Stimulated activated CD4-positive, alpha-beta T cell treated with anti-CD3 and anti-CD28 coated beads, Interleukin-1b, Interleukin-23, amount 100 ng/mL, for 48 hours (primary cell): ENCODE measurements at places on chromosomes 16 and 17.

DNA sequence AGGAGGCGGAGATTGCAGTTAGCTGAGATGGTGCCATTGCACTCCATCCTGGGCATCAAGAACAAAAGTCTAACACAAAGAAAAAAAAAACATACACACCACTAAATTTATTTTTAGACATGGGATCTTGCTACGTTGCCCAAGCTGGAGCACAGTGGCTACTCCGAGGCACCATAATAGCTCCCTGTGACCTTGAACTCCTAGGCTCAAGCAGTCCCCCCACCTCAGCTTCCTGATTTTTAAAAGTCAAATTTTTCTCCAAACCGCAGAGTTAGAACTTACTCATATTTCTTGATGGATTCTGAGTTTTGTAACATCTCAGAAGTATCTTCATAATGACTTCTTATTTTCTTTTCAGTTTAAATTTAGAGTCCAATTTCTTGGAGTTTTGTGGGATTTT, 3.4 kb downstream of the CMTM4 start:
- no peak for DNase-seq

GRCh38 chr17:81511554-81511803, 1.1 kb downstream of the ACTG1 start:
- no peak for DNase-seq

DNA sequence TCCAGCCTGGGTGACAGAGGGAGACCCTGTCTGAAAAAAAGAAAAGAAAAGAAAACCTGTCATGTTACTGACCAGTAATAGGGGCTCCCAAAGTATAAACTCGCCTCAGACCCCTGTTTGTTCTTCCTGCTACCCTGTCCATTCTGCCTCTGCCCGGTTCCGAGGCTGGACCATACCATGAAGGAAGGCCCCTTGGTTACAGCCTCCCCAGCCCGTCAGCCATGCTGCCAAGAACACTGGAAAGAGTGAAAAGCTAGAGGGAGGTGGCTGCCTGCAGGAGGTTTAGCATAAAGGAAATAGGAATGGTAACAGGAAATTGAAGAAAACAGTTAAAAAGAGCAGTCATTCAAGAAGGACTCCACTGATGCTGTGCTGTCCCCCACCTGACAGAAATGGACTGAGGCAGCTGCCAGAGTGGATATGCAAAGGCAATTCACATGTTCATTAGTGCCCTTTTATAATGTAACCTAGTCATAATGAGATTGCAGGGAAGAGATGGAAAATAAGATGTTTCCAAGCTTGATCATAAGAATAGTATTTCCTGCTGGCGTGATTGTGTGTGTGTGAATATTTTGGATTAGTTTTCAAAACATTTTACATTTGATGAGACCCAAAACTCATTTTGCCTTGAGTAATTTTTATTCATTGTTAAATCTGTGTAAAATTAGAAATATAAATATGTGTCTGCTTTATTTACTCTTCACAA, 102.6 kb downstream of the GOSR1 start:
- no peak for DNase-seq

- DNase-seq, result no peak
These were observed 765 bp downstream of the MYO18A start for GRCh38 chr17:29179232-29180033.

- peak; percentile 20 for DNase-seq
These were observed 913 bp downstream of the CDIP1 start for GRCh38 chr16:4537376-4538343.

- no peak for DNase-seq
These were observed 30.3 kb upstream of the SRCIN1 start for GRCh38 chr17:38636054-38636453.

DNA sequence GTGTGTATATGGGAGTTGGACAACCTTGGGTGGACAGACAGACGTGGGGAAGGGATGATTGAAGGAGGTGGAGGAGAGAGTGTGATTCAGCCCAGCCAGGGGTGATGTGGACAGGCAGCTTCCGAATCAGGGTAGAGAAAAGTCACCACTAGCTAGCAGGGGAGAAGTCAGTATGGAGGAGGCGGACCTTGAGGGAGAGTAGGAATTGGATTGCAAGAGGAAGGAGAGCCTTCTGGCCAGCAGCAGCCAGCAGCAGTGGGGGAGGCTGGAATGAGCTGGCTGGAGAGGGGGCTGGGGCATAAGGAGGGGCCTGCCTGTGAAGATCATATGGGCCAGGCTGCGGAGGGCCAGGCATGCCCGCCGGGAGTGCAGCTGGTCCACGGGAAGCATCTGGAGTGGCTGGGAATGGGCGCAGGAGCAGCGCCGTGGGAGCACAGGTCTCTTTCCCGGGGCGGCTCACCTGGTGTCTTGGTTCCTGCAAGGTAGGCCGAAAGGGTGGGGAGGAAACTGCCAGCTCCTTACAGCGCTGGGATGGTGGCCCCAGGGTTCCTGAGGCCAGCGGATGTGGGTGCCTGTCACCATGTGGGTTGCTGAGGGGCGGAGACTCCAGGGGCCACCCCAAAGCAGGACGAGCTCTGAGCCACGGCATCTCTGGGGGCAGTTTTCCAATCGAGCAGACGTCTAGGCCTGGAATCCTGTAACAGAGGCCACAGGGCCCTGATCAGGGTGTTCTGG, 235.3 kb downstream of the SEC14L1 start:
- DNase-seq, result peak; percentile 76

DNA sequence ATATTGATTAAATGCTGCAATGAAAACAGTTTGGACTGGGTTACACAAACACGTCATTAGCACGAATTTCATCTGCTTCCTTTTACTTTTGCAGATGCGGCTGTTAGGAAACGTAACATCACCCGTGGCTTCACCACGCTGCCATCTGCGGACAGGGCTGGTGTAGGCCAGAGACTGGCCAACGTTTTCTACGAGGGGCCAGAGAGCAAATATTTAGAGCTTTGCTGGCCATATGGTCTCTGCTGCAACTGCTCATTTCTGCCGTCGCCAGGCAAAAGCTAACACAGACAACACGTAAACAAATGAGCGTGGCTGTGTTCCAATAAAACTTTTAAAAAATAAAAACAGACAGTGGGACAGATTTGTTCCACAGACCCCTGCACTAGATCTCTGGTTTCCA, 96.6 kb downstream of the ENGASE start:
- DNase-seq, result no peak

- DNase-seq, result no peak
These were observed 32.4 kb upstream of the POLR3E start for GRCh38 chr16:22264786-22265185.
